ENCODE measurements at places on chromosomes 13 and 19. TPM values are rescaled to one million over a fixed set of nuclear protein-coding genes. Genes with fewer than 3 reads are reported as not detected.

DNA sequence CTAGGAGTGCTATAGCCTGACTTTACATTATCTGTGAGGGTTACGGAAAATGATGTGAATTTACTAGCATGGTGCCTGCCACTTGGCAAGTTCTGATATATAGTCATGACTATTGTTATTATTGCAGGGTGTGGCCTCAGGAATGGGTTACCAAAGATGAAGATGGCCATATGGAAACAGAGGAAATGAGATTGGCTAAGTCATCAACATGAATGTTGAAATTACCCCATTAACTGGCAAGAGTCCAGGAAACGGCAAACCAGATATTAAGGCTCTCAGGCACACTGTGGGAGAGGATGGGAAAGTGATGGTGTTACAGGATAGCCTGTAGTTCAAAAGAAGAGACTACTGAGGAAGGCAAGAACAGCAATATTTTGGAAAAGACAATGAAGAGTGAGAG is 183.3 kb downstream of the KCNRG start:
- DNase-seq: no peak

- DNase-seq: no peak
Measured at GRCh38 chr19:5032101-5032967, 63.4 kb downstream of the KDM4B start.

- no peak for DNase-seq
Measured at GRCh38 chr13:84393981-84394625, 511.8 kb upstream of the SLITRK1 start.

CYP4F2 gene
- 0.07 TPM for polyA plus RNA-seq

- DNase-seq: no peak
Measured at GRCh38 chr13:50132904-50133357, 117.7 kb downstream of the KCNRG start.

DNA sequence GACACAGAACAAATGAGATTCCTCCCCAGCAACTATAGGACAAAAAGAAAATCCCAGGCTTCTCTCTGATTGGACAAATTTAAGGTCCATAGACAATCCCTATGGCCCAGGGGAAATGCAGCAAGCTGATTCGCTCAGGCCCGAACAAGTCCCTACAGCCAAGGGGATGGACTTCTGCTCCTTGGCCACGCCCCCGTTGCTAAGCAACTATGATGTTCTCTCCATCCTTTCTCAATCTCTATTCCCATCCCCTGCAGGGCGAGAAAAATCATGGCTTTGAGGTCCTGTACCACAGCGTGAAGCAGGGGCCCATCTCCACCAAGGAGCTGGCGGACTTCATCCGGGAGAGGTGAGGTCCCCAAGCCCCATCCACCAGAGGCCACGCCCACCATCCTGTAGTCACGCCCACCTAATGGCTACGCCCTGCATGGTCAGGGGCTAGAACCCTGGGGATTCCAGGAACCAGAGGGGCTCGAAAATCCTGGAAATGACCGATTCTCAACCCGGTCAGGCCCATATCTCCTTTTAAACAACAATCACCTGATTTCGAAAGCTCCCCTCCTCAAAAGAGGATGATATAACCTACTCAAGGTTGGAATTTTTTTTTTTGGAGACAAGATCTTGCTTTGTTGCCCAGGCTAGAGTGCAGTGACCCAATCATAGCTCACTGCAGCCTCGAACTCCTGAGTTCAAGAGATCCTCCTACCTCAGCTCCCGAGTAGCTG is 11.4 kb downstream of the FCHO1 start:
- peak; percentile 38 for DNase-seq

PSPN gene
- 0.71 TPM for polyA plus RNA-seq

DNA sequence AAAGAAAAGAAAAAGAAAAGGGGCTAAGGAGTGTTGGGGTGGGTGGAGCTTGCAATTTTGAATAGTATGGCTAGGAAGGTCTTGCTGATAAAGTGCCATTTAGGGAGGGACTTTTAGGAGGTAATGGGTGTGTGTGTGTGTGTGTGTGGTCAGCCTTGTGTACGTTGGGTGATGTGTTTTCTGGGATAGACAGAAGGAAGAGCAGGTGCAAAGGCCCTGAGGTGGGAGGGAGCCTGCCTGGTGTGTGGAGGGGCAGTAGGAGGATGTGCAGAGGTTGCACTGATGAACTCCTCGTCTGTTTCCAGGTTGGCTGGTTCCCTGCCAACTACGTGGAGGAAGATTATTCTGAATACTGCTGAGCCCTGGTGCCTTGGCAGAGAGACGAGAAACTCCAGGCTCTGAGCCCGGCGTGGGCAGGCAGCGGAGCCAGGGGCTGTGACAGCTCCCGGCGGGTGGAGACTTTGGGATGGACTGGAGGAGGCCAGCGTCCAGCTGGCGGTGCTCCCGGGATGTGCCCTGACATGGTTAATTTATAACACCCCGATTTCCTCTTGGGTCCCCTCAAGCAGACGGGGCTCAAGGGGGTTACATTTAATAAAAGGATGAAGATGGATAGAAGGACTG is 30.5 kb upstream of the ADGRE1 start:
- DNase-seq: no peak

C13orf46 gene
- 0.13 TPM for polyA plus RNA-seq

GRCh38 chr13:51556740-51557139 is 27.5 kb upstream of the WDFY2 start:
- DNase-seq: no peak

DNA sequence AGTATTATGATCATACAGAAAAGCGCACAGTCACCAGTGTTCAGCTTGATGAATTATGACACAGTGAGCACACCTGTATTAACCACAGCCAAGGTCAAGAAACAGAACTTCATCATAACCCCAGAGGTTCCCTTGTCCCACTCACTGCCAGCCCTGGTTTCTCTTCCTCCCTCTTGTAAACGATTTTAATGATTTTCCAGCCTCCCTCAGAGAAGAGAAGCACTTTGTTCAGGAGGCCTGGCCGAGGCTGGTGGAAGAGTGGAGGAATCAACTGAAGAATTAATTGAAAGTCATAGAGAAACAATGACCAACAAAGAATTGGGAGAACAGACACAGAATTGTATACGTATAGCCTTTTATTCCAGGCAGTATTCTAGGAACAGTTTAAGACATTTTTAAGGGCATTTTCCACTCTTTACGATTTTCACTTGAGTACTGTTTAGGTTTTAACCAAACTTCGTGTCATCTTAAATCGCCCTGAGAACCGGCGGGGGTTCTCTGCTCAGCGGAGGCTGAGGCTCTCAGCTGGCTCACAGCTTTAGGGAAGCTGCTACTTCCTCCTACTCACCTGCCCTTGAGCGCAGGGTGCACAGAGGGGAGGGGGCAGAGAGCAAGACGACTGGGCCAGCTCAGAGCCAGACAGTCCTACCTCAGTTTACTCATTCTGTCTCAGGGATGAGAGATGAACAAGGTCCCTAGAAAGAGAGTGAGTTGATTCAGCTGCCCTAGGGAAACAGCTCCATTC is 108.6 kb downstream of the AKAP11 start:
- DNase-seq: no peak

DNA sequence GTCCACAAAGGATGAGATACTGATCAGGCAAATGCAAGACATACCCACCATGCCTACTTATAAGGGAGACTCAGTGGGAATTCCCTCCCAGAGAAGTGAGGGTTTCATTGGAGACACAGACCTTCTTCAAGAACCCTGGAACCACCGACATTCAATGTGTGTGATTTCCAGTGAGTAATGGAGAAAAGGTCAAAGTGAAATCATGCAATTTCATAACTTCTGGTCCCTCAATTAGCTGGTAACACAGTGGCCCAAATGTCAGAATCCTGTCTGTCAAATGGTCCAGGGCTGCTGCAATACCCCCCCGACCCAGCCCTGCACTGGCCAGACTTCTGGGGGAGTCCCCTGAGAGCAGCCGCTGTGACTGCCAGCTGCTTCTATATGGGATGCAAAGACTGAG is 4.7 kb upstream of the METTL21C start:
- no peak for DNase-seq

DNA sequence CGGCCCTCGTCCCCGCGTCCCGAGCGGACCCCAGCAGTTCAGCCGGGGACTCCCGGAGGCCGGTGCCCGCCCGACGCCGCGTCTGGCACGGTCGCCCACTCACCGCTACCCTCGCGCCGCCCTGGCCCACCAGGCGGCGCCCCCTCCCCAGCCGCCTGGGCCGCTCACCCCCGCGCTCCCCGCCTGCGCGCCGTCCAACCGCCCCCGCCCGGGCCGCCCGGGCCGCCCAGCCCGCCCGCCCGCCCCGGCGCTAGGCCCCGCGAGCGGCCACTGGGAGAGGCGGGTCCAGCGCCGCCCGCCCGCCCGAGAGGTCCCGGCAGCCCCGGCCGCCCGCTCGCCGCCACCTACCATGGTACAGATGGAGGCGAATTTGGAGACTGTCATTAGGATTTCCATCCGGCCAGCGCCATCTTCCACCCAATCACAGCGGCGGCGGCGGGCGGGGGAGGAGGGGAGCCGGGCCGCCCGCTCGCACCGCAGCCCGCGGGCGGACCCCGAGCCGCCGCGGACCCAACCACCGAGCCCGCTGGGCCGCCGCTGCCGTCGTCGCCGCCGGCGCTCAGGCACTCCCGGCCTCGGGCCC is at the start of gene USP12:
USP12 (minus strand) TSS at position 568 of the 583 bp plus-strand sequence; CDS start at position 396, 172 bp downstream.
- DNase-seq: no peak

GRCh38 chr19:484494-484893 is 11.8 kb upstream of the MADCAM1 start:
- no peak for DNase-seq

IGSF23 gene
- polyA plus RNA-seq: 0.35 TPM

FCGBP gene
- polyA plus RNA-seq: 0.62 TPM

DNA sequence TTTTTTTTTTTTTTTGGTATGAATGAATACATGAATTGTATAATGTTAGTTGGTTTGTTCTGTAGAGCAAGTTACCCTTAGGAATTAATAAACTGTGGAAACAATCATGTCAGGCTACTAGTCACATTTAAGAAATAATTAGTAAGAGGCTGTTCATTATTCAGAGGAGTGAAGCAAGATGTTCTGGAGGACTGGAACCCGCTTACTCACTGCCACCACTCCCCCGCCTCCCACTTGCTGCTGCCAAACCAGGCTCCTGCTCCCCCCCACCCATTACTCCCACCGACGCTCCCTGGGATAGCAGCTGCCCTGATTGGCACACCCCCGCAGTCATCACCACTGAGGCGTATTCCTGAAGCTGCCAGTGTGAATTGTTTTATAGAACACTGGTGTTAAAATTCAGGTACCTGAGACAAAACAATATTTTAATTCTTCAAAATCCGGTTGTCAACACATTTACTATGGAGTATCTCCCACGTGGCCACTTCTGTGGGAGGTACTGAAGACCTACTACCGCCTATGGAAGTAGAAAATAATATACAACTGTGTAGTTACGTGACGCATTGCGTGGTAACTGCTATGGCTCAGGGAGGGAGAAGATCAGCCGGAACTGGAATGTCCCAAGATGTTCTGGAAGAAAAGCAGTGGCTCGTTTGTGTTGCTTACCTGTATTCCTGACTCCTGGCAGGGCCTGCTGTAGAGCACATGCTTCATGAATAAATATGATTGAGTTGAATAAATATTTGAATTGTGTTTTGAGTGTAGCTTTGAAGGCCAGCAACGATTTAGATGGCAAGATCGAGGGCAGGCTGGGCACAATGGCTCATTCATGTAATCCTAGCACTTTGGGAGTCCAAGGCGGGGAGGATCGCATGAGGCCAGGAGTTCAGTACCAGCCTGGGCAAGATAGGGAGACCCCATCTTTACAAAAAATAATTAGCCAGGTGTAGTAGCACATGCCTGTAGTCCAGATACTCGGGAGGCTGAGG is 1.7 kb downstream of the DPY19L3 start:
- no peak for DNase-seq

ZNF837 gene
- polyA plus RNA-seq: 1.0 TPM

DNA sequence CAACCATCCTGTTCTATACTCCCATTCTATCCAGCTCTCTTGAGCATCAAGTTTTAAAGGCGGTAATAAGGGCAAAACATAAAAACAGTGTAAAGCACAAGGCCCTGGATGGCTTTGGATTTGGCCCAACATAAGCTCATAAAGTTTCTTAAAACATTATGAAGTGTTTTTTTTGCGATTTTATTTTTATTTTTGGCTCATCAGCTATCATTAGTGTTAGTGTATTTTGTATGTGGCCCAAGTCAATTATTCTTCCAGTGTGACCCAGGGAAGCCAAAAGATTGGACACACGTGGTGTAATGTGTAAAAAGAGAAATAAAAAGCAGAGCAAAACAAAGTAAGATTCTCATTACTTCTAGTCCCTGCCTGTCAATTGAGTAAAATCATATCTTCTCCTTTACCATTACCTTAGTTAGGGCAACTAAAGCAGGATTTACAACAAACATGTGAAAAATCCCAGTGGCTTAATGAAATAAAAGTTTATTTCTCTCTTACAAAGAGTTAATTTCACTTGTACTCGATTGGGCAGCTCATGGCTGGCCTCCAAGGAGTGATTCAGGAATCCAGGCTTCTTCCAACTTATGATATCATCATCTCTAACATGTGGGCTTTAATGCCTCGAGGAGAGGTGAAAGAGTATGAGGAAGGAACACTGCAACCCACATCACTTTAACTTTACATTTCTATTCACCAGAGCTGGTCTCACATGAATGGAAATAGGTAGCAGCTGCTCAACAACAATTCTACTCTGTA is 725.2 kb upstream of the SLITRK1 start:
- no peak for DNase-seq

DNA sequence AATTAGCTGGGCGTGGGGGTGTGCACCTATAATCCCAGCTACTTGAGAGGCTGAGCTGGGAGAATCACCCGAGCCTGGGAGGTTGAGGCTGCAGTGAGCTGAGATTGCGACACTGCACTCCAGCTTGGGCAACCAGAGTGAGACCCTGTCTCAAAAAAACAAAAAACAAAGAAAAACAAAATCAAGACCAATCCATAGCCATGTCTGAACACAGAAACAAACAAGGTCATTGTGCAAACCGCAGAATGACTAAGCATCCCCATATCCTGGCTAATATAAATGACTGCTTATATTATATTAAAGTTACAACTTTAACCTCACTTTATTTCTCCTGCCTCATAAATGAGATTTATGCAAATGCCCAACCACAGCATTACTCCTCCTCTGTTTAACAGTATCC is 2.3 kb upstream of the LYPD3 start:
- no peak for DNase-seq

DNA sequence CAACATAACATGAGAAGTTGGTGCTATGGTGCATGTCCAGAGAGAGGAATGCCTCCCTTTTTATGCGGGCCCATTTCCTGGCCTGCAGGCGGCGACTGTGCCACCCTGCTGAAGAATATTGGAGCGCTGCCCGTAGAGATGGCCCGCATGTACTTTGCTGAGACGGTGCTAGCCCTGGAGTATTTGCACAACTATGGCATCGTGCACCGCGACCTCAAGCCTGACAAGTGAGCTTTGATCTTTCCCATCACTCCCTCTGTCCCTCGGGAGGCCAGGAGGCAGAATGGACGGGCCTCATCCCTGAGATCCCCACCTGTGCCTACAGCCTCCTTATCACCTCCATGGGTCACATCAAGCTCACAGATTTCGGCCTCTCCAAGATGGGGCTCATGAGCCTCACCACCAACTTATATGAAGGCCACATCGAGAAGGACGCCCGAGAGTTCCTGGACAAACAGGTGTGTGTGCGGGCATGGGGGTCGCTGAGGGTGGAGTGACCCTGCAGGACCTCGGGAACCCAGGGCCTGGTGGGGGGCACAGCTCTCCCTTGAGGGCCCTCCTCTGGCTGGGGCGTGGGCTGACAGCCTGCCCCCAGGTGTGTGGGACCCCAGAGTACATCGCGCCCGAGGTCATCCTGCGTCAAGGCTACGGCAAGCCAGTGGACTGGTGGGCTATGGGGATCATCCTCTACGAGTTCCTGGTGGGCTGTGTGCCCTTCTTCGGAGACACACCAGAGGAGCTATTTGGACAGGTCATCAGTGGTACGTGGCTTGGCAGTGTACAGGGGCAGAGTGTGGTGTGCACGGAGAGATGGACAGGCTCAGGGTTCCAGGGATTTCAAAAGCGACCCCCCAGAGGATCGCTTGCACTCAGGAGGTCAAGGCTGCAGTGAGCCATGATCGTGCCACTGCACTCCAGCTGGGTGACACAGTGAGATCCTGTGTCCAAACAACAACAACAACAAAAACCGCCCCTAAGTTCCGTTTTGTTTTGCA is 16.2 kb downstream of the DNASE2 start:
- DNase-seq: no peak

All from A549 (cell line).